ENCODE measurements at places on chromosomes 6 and 20.
A peak's percentile ranks its signal among the peaks of the same experiment; 100 is the strongest.

DNA sequence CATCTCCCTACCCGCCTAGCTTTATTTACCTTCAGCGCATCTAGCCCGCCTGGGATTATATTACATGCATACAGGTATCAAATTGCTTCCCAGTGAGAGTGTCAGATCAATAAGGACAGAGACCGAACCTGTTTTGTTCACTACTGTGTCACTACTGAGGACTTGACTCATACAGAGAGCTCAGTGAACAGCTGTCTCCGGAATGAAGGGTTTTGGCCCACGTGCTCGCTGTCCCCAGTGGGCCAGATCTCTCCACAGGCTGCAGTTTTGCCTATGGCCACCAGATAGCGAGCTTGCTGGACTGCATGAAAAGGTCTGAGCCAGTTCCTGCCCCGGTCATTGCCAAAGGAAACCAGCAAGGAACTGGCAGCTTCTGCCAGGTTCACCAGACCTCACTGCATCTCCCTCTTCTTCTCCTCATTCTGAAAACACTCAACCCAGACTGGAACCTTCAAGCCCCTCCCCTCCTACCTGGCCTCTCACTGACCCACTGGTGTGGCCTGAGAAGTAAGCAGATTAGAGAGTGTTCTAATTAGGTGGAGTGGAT is 150.8 kb downstream of the ZMYND8 start:
- DNase-seq, result peak; percentile 41

GRCh38 chr6:47303342-47303741 is 6.4 kb downstream of the TNFRSF21 start:
- DNase-seq, result no peak

DNA sequence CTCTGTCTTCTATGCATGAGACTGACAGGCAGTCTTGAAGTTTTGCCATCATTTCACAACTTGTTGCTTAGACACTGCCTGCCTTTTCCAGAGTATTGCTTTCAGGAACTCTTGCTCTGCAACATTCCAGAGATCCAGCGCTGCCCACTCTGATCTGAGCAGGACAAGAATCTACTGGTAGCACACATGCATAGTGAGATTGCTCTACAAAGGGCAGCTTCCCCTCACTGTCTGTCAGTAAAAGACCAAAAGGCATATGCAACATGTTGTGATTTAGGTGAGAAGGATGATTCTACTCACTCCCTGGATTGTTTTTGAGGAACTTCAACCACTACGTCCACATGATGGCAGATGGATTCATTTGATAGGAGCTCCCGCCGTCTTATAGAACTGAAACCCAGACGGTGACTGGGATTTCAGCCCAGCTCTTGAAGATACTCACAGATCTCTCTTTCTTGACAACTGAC is 259.1 kb downstream of the ARID1B start:
- no peak for DNase-seq

DNA sequence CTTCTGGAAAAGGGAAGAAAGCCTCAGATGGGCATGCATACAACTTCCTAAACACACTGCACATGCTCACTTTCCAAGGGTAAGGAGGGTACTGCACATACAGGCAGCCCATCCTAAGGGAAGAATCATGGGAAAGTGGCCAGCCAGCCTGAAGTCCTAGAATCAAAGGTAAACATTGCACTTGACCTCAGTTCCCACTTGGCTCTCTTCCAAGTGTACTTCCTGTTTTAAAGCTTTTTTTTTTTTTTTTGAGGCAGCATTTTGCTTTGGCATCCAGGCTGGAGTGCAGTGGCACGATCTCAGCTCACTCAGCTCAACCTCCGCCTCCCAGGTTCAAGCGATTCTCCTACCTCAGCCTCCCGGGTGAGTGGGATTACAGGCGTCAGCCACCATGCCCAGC is 225.3 kb upstream of the EPHA7 start:
- DNase-seq, result no peak

DNA sequence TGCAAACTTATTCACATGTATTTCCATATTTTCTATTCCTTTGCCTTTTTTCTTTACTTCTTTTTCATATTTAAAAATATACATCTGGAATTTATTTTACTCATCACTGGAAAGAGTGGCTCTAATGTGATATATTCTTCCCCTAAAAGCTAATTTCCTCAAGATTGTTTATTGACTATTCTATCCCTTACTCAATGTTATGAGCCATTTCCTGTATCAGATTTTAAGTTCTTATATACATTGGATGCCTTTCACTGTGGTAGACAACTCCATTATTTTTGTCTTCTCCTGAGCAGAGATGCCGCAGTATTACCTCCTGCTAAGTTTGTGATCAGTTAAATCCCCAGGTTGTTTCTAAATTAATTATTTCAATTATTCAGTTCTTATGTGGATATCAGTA is 418.4 kb upstream of the JAG1 start:
- no peak for DNase-seq

DNA sequence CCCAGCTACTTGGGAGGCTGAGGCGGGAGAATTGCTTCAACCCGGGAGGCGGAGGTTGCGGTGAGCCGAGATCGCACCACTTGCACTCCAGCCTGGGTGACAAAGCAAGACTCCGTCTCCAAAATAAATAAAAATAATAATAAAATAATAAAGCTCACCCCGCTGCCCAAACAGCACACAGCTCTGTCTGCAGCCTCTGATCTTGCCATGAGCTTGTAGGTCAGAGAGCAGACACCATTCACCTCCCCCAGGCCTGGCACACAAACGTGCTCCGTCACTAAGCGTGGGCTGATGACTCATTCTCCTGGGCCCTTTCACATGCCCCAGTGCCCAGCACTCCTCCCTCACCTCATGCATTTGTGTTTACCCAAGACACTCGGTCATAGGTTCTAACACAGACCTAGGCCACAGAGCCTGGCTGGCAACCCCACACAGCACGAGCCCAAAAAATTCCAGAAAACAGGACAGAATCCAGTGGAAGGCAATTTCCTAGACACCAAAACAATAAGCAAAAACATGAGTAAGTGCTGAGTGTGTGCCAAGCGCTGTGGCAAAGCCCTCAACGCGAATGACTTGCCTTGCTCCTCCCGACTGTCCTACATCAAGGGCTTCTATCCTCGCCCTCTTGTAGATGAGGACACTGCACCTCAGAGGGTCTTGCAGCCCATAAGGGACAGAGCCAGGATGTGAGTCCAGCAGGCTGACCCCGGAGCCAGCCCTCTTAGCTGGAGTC is 18.0 kb downstream of the ATP9A start:
- no peak for DNase-seq

DNA sequence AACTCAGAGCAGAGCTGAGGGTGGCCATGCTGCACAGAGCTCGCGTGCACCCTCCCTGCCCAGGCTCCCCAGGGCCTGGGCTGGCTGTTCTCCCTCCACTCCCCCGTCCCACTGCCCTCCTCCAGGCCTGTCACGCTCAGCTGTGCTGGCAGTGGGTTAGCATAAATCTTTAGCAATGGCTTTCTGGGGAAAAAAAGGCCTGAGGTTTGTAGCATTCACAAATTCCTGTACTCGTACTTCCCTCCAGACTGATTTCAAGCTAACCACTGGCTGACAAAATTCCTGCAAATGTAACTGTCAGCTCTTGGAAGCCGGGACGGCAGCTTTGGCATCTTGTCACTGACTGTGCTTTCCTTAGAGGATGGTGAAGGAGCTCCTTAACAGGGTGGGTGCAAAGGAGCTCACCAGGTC is 22.3 kb upstream of the SMOC2 start:
- no peak for DNase-seq

DNA sequence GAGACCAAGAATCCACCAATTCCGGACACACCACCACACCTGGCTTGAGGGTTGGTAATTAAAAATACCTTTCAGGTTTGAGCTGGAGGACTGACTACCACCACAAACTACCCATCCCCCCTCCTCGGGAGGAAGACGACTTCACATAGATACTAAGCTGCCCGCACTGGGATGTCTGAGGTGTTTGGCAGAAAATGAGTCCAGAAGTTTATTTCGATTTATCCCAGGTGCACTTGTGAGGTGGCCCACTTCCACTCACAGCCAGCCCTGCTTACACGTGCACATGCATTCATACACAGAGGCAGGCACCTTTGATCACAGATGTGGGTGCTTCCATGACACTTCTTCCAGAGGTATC is 187.1 kb downstream of the ID4 start:
- DNase-seq, result no peak

GRCh38 chr6:24274441-24275083 is 83.3 kb downstream of the DCDC2 start:
- peak; percentile 42 for DNase-seq

- no peak for DNase-seq
Measured at GRCh38 chr20:50304923-50305635, 114.4 kb downstream of the CEBPB start.
